ENCODE measurements at places on chromosomes 4 and X.

- no peak for DNase-seq
Observed at GRCh38 chr4:123485601-123486000, 89.0 kb downstream of the SPRY1 start.

GRCh38 chrX:65866146-65866545 lies 173.7 kb downstream of the VSIG4 start:
- no peak for DNase-seq

GRCh38 chr4:122548886-122549630 lies 71.8 kb downstream of the IL21 start:
- no peak for DNase-seq

DNA sequence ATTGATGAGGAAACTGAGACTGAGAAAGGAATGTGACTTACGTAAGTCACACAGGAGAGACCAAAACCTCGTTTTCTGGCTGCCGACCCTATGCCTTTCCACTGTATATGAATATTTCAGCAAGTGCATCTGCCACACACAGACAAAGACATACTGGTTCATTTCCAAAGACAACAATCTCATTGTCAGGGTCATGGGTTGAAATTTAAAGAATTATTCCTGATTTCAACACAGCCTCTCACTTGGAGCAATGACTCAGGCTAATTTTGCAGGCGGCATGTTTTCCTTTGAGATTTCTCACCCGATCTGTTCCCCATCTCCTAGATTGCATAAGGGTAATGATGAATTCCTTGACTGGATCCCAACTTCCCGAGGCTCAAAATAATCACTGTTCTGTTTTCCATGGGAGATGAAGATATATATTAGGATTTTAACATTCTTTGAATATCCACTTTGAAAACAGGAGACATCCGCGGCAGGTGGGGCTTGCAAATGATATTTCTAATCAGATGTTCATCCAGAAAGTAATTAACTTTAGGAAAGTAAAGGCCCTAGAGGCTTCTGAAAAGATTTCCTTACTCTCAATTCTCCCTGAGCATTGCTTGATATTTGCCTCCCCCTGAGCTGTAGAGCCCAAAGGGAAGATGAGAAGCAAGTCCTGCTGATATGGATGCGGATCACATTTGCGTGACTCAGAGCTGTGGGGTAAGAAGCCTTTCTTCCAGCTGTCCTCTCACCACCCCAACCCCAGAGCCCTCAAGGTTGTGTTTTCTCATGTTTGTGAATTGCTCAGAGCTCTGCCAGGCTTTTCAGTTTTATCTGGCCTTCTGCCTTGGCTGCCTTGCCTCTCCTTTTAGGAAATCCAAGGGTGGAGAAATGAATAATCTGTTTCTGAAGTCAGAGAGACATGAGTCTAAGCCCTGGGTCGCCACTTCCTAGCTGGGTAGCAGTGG lies 361.1 kb upstream of the BOD1L1 start:
- peak; percentile 24 for DNase-seq

GRCh38 chrX:112822892-112823291 lies 17.7 kb downstream of the AMOT start:
- no peak for DNase-seq

DNA sequence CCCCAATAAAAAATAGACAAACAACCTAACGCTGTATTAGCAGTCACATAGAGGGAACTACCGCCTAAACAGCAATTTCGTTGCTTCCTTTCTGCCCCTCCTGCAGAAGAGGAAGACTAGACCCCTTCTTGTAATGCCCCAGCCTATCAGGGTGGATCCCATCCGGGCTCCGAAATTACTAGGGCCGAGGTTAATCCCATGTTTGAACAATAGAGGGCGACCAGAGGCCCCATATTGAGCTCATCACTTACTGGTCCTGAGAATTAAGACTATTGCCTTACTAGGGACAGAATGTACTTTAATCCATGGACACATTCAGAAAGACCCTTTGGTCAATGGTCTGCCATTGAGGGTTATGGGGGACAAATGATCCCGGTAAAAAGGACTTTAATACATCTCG lies 11.8 kb upstream of the ZNF630 start:
- DNase-seq = peak; percentile 23

- DNase-seq = no peak
Observed at GRCh38 chr4:88897180-88897579, 159.8 kb downstream of the FAM13A start.

DNA sequence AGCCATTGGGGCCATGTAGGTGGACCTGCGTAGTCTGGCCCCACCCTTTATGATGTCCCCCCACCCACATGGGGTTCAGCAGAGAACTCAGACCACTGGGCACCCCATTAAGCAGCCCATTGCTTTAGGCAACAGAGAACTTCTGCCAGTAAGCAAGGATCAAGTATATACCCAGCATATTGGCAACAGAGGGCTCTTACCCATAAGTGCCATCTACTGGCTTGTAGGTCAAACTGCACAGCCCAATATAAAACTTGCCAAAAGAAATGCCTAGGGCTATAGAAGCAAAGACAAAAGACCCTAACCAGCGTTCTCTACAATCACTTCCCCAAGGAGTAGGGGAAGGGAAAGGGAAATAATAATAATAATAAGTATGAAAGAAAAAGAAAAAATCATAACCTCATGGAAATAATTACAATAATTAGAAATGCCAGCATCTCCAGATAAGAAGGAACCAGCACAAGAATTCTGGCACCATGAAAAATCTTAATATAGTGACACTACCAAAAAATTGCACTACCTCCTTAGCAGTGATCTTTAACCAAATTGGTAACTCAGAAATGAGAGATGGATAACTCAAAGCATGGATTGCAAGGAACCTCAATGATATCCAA lies 1090.7 kb downstream of the FAT4 start:
- no peak for DNase-seq

DNA sequence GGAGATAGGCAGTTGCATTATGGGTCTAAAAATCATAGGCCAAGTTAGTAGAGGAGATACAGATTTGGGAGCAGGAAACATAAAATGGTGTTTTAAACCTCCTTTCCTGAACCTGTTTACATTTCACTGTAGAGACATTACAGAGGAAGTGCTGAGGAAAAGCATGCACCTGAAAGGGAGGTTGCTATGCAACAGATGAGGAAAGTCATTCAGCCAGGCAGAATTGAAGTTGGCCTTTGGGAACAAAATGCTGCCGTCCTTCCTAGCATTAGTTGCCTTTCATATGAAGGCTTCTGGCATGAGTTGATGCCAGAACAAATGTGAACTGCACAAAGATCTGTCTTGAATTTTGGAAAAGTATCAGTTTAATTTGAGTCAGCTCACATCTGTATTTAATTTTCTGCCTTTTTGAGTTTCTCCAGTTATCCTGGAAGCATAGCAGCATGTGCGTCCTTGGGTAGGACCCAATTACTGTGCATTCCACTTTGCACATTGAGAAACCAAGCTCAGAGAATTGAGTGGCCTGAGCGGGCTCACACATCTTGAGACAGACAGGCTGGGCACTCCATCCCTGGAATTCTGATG lies 38.2 kb downstream of the MAGED1 start:
- DNase-seq = peak; percentile 2

GRCh38 chr4:182179105-182179504 lies 64.1 kb upstream of the TENM3 start:
- DNase-seq = no peak

- no peak for DNase-seq
Observed at GRCh38 chrX:69556060-69557011, 52.2 kb downstream of the NALF2 start.

- no peak for DNase-seq
Observed at GRCh38 chr4:38099020-38099600, 138.9 kb downstream of the PTTG2 start.

DNA sequence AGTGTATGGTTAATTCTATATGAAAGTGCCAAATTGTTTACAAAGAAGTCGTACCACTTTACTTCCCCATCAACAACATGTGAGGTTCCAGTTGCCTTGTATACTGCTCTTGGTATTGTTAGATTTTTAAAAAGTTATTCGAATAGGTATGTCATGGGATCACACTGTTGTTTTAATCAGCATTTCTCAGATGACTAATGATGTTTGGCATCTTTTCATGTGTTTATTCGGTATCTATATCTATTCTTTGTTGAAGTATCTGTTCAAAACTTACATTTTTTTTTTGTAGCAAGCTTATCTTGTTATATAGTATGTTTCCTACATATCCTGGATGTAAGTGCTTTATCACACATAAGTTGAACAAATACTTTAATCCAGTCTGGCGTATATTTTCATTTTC lies 99.4 kb upstream of the MAB21L2 start:
- no peak for DNase-seq

- no peak for DNase-seq
Observed at GRCh38 chr4:188196134-188196735, 57.0 kb downstream of the TRIML1 start.

- DNase-seq = no peak
Observed at GRCh38 chr4:148367756-148368155, 74.5 kb downstream of the NR3C2 start.

DNA sequence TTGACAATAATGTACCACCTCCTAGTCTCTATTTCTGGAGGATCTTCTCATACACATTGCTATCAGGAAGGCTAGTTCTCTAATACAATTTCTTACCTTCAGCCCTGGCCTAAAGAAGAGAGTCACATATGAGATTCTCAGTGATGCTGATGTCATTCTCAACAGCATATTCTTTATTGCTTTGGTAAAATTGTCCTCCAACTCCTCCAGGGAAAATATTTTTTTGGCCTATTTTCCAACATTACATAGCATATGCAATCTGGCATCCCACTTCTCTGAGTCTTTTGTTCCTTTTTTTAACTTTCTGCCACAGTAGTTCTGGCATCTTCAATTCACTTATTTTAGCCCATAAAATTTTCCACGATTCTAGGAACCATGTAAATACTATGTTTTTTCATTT lies 2363.1 kb downstream of the ARAP2 start:
- no peak for DNase-seq

- no peak for DNase-seq
Observed at GRCh38 chr4:113397114-113397701, 347.8 kb downstream of the ANK2 start.

- no peak for DNase-seq
Observed at GRCh38 chr4:67616478-67616877, 58.0 kb downstream of the STAP1 start.

DNA sequence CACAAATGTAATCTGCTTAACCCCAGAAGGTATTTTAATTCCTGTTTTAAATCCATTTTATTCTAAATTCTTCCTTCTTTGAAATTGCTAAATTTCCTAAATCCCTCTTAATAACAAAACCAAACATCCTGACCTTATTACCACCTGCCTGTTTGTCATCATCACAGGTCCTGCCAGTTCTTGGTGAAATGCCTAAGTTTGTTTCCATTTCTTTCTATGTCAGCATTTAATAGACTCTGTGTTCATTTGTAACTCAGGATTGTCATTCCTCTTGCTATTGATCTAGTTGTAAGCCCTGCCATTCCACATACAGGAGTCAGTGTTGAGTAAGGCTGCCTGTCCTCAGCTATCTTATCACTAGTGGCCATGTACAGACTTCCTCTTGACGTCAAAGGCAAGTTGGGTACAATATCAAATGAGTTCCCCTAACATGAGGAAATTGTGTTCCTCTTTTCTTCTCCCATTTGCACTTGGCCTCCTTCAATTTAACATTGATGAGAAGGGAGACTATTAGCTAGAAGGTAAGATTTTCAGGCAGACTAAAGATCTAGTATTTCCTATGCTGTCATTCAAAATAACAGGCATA lies 440.1 kb downstream of the AFF2 start:
- no peak for DNase-seq

GRCh38 chr4:150080337-150080736 lies 2.1 kb downstream of the DCLK2 start:
- no peak for DNase-seq

DNA sequence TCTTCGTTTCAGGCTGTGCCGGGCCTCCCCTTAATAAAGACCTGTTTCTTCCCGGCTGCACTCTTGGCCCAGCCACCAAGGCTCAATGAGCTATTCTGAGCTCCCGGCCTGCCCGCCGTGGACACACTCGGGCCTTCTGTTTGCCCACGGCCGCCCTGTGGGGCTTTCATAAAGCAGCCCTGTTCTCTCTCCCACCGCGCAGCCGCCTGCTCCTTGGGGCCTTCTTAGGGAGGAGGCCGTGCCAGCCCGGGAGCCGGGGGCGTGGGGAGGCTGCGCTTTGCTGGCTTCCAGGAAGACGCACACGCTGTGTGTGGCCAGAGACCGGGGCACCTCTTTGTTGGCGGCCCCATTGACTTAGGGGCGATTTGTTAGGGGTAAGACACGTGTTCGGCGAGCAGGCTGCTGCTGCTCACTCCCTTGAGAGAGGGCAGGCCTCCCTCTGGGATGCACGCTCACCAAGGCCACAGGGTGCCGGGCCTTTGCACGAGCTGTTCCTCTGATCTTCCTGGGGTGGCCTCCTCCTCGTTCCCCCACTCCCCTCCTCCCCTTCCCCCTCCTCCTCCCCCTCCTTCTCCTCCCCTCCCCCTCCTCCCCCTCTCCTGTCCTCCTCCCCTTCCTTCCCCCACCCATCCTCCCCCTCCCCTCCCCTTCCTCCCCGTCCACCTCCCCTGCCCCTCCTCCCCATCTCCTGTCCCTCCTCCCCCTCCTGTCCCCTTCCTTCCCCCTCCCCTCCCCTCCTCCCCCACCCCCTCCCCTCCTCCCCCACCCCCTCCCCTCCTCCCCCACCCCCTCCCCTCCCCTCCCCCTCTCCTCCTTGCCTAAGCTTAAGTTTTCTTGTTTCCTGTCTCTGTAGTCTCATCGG lies 11.3 kb downstream of the BLOC1S4 start:
- peak; percentile 93 for DNase-seq

DNA sequence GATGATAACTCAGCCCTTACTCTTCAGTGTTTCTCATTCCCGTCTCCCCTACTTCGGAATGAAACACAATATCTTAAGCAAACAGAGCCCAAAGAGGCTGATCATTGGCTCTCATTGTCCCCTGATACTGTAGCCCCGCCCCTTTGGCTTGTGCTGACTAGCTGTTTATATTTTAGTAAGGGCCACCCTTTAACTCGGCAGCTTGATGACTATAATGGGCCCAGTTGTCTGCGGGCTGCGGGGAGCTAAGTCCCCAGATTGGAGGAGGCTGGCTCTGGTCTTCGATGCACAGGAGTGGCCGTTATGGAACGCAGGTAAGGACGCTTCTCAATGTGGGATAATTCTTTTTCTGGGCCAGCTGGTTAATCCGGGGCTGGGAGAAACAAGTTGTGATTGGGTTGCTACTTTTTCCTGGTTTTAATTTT lies at the start of gene TRIM2:
TRIM2 (plus strand) TSS at position 197 of the 425 bp plus-strand sequence; CDS start at position 285, 88 bp downstream.
- peak; percentile 93 for DNase-seq

DNA sequence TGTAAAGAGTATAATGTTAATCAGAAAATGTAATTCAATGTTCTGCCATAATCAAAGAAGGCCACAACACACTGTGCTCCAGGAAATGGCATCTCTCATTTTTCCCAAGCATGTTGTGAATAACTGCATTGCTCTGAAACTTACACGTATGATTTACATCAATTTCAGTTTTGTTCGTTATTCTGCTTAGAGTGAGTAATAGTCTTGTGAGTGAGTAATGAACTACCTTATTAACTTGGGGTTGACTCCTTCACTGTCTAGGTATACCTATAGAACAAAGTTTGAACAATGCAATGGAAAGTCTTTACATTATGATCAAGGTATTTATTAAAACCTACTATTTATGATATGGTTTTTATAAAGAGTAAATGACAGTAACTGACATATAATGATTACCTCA lies 17.8 kb upstream of the IBSP start:
- DNase-seq = no peak

Data from Ammon's horn (tissue), 1 donor.